NCI-H1092 treated with DMSO at 0.1 percent for 48 hours (cell line): ENCODE measurements at places on chromosomes 5 and 9.

DNA sequence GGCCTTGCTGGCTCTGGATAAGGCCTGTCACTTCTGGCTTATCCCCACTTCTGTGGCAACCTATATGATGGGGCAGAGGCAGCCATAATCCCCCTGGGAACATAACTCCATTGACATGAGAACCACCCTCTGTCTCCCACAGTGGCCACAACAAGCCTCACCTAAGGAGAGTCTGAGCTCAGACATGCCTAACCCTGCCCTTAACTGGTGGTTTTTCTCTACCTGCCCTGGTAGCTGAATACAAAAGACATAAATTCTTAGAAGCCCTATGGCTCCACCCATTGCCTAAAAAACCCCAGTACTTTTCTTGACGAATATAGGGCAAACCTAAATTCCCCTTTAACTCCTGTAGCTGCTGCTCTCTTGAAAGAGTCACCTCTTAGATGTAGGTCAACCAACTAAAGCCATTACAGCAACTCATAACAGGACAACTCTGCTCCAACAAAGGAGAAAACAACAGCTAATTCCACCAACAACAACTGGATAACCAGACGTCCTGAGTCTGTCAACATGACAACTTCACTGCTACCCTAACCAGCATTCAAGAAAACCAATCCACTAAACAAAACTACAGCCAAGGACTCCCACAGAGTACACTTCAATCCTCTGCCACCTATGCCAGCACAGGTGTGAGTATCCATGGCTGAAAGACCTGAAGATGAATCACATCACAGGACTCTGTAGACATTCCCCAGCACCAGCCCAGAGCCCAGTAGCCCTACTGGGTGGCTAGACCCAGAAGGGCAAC is 427.7 kb downstream of the PRELID2 start:
- DNase-seq, result no peak

- no peak for DNase-seq
Observed at GRCh38 chr9:95090871-95091577, 226.5 kb downstream of the FANCC start.

GRCh38 chr5:139711067-139711905 is 63.1 kb downstream of the CXXC5 start:
- DNase-seq, result peak; percentile 41

DNA sequence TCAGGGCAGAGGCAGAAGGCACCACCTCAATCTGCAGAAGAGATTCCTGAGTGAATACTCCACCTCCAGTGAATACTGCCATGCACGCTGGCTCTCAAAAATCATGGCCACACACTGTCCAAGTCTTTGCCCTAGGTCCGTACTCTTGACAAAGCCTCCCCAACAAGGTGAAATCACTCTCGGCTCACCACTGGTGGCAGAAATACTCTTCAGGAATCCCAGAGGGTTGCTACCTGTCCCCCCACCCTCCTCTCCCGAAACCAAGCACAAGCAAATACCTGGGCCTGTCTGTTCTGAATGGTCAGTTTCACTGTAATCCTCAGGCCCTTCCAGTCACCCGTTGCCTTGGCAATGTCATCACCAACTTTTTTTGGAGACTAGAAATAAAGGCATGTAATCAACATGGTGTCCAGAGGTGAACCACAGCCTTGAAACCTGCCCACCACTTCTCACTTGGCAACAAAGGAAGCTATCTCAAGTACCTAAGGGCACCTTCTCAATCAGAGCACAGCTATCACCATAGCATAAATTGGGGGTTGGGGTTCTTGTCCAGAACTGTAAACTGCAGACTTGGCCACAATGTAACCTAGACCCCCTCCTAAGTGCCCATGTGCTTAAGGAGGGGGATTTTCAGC is 1.8 kb downstream of the RPL12 start:
- DNase-seq, result no peak

- no peak for DNase-seq
Observed at GRCh38 chr9:95627802-95628201, 111.0 kb upstream of the PTCH1 start.

- DNase-seq, result no peak
Observed at GRCh38 chr5:144120661-144121180, 49.7 kb downstream of the YIPF5 start.

GRCh38 chr9:8133606-8134005 is 334.0 kb upstream of the DMAC1 start:
- DNase-seq, result no peak

DNA sequence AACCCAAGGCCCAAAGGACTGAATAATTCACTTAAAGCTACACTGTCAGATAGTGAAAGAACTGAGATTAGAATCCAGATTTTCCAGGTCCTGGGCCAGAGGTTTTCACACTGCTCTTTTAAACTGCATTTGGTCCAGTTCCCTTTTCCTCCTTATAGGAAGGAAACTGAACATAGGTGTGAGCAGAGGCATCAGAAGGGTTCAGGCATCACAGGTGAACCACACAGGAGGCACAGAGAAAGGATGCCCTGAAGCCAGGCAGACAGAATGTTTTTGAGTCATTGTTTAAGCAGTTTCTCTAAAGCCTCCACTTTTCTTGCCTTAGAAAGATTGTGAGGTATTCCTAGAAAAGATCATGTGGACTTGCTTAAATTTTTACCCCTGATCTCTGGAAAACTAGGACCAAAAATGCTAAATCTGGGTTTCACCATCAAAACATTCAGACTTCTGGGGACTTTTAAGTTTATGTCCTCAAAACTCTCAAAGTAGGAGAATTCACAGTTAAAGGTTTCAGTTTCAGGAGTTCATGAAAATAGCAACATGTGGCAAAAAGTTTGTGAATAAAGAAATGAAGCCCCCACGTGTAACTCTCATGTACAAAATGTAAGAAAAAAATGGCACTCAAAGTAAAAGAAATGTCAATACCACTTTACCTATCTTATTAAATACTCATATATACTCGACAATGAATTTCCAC is 386.1 kb downstream of the NTRK2 start:
- DNase-seq, result no peak

GRCh38 chr5:181168595-181169118 is 21.3 kb downstream of the OR2V2 start:
- no peak for DNase-seq

GRCh38 chr5:1489754-1490153 is 34.0 kb downstream of the LPCAT1 start:
- DNase-seq, result no peak

GRCh38 chr9:105681313-105681712 is 13.0 kb upstream of the TMEM38B start:
- no peak for DNase-seq

- no peak for DNase-seq
Observed at GRCh38 chr9:33193818-33194217, 26.7 kb upstream of the B4GALT1 start.

- peak; percentile 0 for DNase-seq
Observed at GRCh38 chr5:132065351-132065937, 5.0 kb downstream of the IL3 start.

GRCh38 chr9:79883073-79883645 is 311.4 kb downstream of the TLE4 start:
- no peak for DNase-seq

DNA sequence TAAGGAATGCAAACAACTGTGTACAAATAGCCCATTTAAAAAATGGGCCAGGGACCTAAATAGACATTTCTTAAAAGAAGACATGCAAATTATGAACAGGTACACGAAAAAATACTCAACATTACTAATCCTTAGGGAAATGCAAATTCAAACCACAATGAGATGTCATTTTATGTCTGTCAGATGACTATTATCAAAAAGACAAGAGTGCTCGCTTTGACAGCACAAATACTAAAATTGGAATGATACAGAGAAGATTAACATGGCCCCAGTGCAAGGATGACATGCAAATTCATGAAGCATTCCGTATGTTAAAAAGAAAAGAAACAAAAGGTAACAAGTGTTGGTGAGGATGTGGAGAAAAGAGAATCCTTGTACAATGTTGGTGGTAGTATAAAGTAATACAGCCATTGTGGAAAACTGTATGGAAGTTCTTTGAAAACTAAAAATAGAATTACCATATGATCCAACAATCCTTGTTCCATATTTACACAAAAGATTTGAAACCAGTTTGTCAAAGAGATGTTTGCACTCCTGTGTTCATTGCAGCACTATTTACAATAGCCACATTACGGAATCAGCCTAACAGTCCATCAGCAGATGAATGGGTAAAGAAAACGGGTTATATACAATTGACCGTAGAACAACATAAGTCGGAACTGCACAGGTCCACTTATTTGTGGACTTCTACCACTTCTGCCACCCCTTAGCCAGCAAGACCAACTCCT is 47.2 kb upstream of the PCAT7 start:
- no peak for DNase-seq

DNA sequence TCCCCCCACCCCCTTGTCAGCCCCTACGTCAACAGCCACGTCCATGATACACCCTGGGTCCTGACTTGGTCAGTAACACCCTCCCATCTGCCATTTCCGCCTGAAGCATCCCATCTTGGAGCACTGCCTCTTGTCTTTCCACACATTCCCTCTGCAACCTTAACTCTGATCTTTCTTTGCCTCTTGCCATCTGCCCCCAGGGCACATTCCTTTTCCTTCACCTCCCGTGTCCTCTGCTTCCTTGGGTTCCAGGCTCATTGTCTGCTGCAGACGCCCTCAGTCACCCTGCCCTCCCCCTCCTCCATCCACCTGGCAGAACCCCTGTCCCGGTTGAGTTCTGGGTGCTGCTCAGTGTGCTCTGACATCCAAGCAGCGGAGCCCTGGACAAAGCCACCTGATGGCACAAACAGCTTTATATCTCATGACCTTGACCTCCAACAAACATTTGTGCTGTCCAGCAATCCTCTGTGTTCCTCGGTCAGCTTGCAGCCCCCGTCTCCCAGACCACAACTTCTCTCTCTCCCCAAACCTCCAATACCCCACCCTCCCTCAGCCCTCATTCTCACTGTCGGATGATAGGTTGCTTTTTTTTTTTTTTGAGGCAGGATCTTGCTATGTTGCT is 97.7 kb upstream of the IER5L start:
- no peak for DNase-seq

DNA sequence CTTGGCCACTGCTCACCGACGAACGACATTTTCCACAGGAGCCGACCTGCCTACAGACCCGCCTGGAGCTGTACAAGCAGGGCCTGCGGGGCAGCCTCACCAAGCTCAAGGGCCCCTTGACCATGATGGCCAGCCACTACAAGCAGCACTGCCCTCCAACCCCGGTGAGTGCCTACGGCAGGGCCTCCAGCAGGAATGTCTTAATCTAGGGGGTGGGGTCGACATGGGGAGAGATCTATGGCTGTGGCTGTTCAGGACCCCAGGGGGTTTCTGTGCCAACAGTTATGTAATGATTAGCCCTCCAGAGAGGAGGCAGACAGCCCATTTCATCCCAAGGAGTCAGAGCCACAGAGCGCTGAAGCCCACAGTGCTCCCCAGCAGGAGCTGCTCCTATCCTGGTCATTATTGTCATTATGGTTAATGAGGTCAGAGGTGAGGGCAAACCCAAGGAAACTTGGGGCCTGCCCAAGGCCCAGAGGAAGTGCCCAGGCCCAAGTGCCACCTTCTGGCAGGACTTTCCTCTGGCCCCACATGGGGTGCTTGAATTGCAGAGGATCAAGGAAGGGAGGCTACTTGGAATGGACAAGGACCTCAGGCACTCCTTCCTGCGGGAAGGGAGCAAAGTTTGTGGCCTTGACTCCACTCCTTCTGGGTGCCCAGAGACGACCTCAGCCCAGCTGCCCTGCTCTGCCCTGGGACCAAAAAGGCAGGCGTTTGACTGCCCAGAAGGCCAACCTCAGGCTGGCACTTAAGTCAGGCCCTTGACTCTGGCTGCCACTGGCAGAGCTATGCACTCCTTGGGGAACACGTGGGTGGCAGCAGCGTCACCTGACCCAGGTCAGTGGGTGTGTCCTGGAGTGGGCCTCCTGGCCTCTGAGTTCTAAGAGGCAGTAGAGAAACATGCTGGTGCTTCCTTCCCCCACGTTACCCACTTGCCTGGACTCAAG is 1.5 kb downstream of the CSF2 start:
- no peak for DNase-seq

- no peak for DNase-seq
Observed at GRCh38 chr9:126704157-126704891, 90.6 kb downstream of the LMX1B start.

- no peak for DNase-seq
Observed at GRCh38 chr9:88390371-88390990, 2.2 kb downstream of the SPIN1 start.
